ENCODE measurements at places on chromosomes 6 and 20. TPM values are rescaled to one million over a fixed set of nuclear protein-coding genes. Genes with fewer than 3 reads are reported as not detected.

DNA sequence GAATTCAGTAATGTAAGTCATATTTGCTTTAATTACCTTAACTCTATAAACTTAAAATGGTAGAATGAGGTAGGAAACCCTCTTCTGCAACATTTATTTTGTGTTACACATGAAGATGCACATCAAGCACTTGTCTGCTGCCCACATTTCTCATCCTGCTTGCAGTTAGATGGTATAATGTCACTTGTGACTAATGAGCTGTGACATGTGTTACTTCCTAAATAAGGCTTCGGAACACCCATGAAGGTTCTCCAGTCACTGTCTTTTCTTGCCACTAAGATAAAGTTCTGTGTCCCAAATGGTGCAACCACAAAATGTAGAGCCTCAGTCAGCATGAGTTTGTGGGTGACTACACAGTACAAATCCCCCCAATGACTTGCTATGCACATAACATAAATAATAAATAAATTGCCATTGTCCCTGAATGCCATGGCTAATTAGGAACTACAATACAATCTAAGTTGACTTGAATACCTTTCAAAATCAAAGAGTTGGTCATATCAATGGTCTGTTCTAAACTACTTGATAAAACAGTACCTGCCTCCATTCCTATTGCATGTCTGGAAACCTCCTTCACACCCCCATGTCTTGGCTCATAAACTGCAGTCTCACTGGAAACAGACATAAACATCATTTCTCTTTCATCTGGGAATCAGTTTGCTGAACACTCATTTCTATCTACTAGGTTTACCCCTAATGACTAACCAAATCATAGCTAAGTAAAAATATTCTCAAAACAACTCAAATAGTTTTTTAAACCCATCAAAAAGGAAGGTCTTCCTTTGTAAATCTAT is 157.2 kb downstream of the PTPRK start:
- DNase-seq: no peak

DNA sequence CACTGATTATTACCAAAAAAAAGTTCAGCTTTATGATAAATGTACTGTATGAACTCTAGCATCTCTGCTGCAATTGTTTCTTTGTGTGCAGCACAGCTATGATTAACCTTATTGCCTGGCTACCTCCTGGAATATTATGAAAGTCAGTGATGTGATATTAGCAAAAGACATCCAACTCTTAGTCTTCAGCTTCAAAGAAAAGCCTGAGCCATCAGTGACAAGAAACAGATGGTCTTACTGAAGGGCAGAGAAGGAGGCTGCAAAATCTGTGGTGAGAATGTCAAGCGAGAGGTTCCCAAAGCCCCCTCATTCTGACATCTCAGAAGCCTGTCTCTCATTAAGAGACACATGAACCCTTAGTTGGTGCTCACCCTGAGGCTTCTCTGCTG is 89.4 kb upstream of the TNFAIP3 start:
- no peak for DNase-seq

DNA sequence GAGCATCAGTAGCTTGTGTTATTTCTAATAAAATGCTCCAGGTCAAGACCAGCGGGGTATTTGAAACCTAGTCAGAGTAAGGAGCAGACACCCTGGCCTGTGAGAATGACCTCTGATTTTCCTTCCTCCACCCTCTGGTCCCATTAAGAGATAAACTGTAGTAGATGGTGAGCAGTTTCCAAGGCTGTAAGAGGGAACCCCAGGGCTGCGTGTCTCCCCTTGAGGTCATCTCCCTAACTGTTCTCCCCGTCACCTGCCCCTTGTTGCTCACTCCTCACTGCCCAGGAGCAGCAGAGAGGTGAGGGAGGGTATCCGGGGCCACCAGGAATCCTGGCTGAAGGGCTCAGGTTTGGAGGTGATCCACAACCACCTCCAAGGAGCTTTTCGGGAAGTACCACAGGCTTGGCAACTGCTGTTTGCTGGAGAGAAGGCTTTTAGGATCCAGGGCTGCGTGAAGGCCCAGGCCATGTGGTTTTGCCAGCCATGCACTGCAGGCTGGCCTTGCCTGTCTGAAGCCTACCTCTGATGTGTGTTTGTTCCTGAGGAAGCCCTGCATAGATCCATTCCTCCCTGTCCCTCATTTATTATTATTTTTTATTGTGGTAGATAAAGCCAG is 62.5 kb downstream of the RREB1 start:
- no peak for DNase-seq

DNA sequence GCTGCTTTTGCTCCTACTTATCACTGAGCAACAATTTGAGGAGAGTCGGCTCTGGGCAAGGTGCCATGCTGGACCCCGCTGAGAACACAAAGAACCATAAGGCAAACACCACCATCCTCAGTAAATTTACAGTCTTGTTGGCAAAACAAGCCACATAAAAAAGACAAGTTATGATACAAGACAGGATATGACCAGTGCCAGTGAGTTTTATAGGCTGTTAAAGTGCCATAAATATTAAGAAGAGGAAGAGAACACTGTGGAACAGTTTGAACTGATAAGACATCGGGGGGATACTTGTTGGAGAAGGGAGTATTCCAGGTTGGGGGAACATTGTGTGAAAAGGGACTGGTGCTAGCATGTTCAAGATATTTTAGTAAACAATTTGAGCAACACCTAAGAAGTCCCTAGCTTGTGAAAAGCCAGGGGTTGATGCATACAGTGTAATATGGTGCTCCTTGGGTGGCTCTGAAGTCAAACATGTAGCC is 25.3 kb upstream of the RIPOR2 start:
- no peak for DNase-seq

GRCh38 chr20:58585753-58586540 is 65.1 kb upstream of the STX16 start:
- no peak for DNase-seq

GRCh38 chr6:39634646-39635341 is 90.4 kb downstream of the KIF6 start:
- DNase-seq: no peak

SOX12 gene
- 3.1 TPM for total RNA-seq

CEP162 gene
- total RNA-seq: 11.0 TPM

DNA sequence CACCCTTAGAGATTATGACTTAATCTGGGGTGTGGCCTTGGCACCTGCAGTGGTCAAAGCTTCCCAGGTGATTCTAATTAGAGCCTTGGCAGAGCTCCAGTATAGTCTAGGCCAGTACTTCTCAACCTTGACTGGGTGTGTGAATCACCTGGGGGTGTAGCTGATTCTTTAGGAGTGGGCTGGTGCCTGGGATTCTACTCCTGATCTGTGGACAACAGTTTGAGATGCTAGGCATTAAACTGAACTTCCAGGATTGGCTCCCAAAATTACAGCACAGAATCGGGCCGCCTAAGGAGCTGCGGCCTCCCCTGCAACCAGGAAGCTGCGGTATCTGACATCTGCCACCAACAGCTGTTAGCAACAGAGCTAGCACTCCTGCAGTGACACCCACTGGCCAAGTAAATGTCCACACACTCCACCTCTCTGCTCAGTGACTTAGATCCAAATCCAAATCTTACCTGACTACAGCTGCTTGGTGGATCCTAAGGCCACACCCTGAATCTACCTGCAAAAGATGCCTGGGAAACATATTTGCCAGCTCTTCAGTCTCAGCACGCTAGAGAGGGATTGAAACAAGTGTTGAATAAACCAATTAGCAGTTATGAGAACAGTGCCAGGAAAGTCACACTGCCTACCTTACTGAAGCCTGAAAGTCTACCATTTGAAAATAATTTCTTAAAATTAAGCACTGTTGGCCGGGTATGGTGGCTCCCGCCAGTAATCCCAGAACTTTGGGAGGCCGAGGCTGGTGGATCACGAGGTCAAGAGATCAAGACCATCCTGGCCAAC is 126.7 kb downstream of the UNC5CL start:
- DNase-seq: peak; percentile 54

DNA sequence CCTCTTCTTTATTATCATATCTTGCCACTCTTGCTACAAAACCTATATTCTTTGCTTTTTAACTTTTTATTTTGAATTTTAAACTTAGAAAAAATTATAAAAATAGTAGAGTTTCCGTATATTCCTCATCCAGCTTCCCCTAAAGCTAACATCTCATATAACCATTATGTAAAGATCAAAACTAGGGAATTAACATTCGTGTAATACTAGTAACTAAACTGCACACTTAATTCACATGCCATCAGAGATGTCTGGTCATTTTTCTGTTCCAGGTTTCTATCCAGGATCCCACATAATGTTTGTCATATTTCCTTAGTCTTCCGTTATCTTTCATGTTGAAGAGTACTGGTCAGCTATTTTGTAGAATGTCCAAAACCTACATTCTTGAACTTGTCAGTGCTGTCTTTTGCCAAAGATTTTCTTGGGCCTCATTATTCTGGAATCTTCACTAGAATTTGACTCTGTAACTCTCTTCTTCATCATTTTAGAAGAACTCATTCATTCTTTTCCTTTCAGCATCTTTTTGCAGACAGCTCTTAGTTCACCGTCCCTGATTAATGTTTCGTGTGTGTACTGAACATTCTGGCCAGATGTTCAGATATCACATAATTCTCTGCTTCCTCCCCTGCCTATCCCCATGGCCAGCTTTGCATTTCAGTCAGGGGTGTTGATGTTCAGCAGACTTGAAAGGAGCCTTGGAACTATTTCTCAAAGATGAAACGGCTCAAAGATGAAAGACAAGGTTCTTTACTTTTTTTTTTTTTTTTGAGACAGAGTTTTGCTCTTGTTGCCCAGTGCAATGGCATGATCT is 9.4 kb downstream of the CTNNBL1 start:
- DNase-seq: no peak

DNA sequence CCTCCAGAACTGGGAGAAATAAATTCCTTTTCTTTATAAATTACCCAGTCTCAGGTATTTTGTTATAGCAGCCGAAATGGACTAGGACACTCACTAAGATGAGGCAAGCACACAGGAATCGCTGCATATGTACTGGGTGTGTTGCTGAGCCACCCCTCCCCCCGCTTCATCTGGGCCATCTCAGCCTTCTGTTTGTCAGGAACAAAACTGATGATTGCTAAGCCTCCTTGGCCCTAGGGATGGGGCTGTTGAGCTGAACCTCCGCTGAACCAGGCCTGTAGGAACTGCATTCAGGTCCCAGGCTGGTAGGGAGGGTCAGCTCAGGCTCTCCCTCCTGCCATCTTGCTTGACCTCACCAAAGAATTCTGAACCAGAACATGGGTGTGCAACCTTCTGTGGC is 108.6 kb downstream of the MAP3K7 start:
- DNase-seq: peak; percentile 30

DNA sequence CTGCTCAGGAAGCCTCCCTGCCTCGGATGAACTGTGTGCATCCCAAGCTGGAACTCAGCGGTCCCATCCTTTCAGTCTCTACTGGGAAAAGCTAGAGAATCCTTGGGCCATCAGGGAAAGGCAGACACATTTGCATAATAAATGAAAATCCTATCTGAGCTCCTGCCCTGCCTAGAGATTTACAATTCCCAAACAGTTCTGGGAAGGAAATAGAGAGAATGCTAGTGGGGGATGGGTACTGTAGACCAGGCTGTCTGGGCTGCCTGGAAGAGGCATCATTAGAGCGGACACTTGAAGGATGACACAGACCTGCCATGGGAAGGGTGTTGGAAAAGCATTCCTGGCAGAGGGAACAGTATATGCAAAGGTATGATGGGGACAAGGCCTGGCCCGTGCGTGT is 44.3 kb downstream of the TFAP2C start:
- no peak for DNase-seq

SNPH gene
- 10.7 TPM for total RNA-seq

GRCh38 chr20:46770330-46771194 is 61.1 kb downstream of the SLC2A10 start:
- DNase-seq: peak; percentile 15

NUDT3 gene
- total RNA-seq: 32.0 TPM

DNA sequence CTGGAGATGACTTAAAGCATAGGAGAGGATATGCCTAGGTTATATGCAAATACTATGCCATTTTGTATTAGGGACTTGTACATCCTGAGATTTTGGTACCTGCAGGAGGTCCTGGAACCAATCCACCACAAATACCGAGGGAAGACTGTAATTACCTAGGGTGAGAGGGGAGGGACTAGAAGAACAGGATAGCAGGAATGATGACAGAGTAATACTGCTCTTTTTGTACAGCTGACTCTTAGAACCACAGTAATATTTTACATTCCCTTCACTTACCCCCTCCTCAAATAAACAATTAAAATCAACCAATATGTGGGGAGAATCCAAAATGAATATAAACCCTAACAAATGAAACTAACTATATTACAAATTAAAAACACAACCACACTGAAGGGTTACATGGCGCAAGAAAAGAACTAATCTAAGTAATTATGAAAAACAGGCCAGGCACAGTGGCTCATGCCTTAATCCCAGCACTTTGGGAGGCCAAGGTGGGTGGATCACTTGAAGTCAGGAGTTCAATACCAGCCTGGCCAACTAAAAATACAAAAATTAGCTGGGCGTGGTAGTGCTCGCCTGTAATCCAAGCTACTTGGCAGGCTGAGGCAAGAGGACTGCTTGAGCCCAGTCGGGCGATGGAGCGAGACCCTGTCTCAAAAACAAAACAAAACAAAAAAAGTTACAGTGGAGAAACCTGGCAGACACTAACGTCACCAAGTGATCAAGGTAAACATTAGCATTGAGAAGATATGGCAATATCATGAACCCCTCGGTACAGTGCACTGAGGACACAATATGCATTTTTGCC is 37.1 kb downstream of the MAP1LC3A start:
- DNase-seq: no peak

- no peak for DNase-seq
Observed at GRCh38 chr20:43567477-43567876, 8.7 kb downstream of the SGK2 start.

- peak; percentile 88 for DNase-seq
Observed at GRCh38 chr6:90940812-90941481, 354.1 kb upstream of the MAP3K7 start.

DNA sequence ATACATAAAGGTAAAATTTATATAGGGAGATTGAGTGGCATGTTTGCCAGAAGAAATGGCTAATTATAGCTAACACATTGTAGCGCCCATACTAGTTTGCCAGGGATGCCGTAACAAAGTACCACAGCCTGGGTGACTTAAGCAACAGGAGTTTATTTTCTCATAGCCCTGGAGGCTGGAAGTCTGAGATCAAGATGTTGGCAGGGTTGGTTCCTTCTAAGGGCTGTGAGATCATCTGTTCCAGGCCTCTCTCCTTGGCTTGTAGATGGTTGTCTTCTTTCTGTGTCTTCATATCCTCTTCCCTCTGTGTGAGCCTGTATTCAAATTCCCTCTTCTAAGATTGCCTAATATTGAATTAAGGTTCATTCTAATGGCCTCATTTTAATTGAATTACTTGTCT is 417.5 kb upstream of the OPRM1 start:
- no peak for DNase-seq

DNA sequence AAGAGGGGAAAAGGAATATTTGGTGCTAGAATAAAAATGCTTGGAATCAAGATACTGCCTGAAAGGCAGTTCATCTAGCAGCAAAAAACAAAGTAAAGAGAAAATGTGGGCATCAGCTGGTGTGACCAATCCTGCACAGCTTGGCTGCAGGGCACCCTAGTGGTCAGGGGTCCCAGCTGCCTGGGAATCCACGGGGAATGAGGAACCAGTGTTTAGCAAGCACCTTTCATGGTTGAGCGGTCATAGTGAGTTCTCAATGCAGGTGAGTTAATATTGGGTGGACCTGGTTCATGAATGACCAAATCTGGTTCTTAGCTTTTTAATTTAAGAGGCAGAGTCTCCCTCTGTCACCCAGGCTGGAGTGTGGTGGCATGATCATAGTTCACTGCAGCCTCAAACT is 53.3 kb downstream of the CAP2 start:
- DNase-seq: no peak

KHDC1L gene
- not detected for total RNA-seq

Data from SK-MEL-5 (cell line).